ENCODE measurements at places on chromosomes 7 and 10. TPM values are rescaled to one million over a fixed set of nuclear protein-coding genes. Genes with fewer than 3 reads are reported as not detected.

Gene MYOZ1
- total RNA-seq: not detected

Gene CALN1
- total RNA-seq: 2.8 TPM

Gene LIPF
- total RNA-seq: not detected

DNA sequence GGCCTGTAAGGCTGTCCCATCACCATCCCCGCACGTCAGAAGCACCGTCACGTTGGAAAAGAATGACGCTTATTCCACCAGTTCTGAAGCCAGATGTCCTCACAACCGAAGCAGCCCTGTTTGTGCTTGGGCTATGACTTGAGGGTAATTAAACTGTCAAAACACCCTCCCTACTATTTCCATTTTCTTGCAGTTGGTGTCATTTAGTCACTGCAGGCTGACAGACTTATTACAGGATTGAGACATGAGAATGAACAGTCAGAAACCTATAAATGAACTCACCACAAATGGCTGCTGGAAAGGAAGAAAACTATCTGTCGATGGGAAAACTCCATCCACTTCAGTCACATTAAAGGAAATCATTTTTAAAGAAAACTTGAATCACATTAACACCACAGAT is 85.3 kb downstream of the VOPP1 start:
- no peak for DNase-seq

DNA sequence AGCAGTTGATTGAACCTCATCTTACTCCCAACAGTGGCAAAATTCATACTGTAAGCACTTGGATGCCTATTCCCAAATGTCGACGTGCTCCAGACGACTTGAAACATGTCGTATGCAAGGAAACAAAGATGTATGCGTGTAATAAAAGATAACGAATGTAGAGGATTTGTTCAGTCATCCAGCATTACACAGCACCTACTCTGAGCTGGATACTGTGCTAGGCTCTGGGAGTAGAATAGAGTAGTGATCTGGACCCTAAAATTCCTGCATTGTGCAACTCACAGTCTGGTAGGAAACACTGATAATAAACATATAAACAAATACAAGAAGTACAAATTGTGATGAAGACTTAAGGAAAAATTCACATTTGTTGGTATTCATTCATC is 5.6 kb upstream of the TBX20 start:
- no peak for DNase-seq

DNA sequence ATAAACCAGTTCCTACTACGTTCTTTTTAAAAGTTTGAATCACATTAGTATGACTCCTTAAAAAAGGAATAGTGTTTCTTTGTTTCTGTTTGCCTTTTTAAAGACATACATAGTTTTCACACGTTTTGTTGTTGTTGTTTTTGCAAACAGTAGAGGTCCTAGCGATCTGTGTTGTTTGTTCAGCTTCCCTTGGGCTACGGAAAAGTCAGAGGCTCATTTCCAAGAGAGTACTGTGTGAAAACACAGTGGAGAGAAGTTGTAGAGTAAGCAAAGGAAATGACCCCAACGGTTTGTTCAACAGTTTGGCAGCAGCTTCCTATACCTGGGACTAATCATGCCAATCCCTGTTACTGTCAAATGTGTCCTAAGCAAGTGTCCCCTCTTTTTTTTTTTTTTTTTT is 87.1 kb upstream of the STEAP1 start:
- no peak for DNase-seq

DNA sequence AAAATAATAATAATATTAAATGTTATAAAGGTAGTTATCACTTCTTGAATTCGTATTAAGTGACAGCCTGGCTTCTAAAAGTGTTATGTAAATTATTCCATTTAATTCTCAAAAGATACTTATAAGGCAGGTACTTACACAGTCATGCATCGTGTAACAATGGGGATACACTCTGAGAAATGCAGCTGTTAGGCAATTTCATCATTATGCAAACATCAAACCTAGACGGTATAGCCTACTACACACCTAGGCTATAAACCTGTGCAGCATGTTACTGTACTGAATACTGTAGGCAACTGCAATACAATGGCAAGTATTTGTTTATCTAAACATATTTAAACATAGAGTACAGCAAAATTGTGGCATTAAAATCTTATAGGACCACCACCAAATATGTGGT is 1.5 kb downstream of the IFIT1 start:
- no peak for DNase-seq

GRCh38 chr7:10211016-10211415 is 762.7 kb upstream of the PHF14 start:
- no peak for DNase-seq

Measured in Daoy (cell line).